Fibroblast of lung (primary cell): ENCODE measurements at places on chromosomes 7 and 10. TPM values are rescaled to one million over a fixed set of nuclear protein-coding genes. Genes with fewer than 3 reads are reported as not detected.
A peak's percentile ranks its signal among the peaks of the same experiment; 100 is the strongest.

DNA sequence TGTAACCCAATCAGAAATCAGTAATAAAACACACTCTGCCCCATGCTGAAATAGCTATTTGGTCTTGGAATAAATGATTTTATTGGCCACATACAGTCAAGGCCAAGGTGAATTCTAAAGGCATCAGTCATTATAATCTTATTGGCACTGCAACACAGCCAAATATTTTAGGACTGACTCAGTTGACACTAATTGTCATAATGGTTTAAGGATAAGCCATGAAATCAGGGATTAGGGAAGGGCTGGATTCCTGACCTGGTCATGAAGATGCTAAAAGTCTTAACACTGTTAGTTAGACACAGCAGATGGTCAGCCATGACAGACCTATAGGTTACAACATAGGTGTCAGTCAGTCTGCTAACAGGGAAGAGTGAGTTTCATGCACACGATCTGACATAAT lies 330.3 kb upstream of the NPSR1 start:
- H3K36me3 ChIP-seq = no peaks in the 10 kb centered on the region
- no peaks in the 10 kb centered on the region for H3K4me1 ChIP-seq
- DNase-seq = peak; percentile 38
- no peak overlapping the region for H3K27ac ChIP-seq

DNA sequence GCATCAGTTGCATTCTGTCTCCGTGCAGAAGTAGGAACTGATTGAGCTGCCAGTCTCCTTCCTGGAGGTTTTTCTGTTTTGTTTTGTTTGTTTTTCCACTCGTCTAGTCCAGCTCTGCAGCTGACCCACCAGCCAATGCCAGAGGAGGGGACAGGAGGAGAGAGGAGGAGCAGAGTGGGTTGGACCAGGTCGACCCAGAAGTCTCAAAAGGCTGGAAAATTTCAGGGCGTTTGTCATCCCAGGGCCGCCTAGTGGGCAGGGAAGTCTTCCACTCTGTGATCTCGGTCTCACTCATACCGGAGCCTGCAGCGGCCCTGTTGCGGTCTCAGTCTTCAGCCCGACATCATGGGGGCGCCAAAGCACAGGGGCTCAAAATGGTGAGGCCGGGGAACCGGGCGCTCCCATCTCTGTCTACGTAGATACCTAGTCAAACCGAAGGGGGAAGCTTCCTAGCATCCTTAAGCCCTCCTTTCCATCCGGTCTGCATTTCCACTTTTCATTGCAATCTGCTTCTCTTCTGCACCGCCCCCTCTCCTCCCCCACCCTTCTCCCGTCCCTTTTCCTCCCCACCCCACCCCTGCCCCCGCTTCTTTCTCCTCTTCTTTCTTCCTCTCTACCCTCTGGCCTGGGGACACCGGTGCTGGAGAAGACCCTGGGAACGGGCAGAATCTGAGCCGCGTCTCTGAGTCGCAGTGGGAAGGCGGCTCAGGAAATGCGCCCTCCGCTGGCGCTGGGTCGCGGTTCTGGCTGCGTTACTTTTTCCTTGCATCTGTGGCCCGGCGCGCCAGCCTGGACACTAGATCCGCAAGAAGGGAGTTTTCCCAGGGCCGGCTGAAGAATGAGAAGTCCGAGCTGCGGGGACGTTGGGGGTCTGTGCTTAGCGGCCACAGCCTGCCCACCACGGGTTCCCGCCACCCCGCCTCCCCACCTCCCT lies 16.2 kb upstream of the PAX2 start:
- peak; percentile 5 for DNase-seq
- no peaks in the 10 kb centered on the region for H3K36me3 ChIP-seq

DNA sequence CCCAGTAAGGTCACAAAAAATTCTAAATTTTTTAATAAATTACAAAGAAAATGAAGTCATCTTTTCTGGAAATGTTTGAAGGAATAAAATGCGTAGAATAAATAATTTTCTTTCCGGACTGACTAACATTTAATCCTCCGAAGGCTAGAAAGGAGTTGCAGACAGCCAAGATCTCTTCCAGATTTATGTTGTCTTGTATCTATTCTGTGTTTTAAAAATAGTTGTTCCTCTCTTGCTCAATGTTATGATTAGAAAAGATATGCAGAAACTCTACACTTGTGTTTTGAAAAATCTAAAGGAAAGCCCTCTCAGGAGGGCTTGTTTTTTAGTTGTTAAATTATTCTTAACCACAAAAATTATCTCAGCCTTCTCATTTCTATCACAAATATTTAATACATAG lies 70.7 kb downstream of the MACC1 start:
- H3K4me3 ChIP-seq = no peak overlapping the region
- DNase-seq = peak; percentile 46
- no peaks in the 10 kb centered on the region for H3K4me1 ChIP-seq
- no peak overlapping the region for H3K27ac ChIP-seq
- no peaks in the 10 kb centered on the region for H3K27me3 ChIP-seq

Gene INA
- total RNA-seq = under 0.01 and 0.50 TPM in 2 replicates

DNA sequence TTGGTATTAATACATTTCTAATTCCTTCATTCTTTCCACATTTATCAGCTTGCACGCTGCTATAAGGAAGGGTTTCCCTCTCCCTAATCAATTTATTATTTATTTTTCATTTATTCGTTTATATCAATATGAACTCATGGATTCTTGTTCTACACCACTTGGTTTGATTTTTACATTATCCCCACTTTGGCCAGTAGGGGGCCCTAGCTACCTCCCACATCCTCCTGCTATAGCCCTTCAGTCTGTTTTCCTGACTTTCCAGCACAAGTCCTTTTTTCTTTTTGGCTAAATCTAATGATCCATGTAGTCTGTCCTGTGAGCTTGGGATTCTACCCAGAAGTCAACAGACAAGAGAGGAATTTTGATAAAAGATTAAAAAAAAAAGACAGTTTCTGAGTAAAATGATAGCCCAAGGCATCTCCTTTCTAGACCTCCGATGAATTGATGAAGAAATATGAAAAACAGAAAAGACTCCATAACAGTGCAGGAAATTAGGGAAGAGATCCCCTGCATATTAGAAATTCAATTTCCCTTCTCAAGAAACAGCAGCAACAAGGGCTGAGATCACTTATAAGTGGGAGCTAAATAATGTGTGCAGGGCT lies 47.7 kb downstream of the LYZL2 start:
- no peaks in the 10 kb centered on the region for H3K4me1 ChIP-seq
- H3K4me3 ChIP-seq = no peak overlapping the region
- peak; percentile 67 for DNase-seq
- peaks cover 11% of the 10 kb centered on the region for H3K27me3 ChIP-seq
- no peak overlapping the region for H3K27ac ChIP-seq

DNA sequence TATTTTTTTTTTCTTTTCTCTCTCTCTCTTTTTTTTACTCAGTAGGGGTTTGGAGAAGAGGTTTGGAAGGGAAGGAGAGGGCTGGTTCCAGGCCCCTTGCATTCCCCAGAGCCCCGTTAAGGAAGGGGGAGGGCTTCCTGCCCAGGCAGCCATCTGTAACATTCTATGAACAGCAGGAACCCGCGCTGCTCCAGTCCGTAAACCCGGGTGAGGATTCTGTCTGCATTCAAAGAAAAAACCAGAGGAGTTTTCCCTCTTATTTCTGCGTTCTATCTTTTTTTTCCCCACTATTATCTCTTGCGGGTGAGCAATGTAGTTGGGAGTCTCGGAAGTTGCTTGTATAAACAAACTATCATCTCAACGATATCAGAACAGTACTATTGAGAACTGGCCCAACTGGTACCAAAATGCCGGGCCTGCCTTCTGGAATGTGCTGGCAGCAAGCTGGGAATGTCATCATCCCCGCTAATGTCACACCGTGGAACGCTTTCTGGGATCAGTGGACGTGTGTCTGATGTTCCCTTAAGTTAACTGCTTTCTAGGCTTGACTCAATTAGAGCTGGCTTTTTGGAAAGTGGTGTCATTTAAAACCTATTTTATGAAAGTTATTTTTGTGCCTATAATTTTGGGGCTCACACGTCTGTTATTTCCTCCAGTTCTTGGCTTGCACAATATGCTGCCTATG lies 153.1 kb upstream of the MEOX2 start:
- no peaks in the 10 kb centered on the region for H3K27me3 ChIP-seq
- peak overlapping the region; percentile 16 for H3K27ac ChIP-seq
- no peaks in the 10 kb centered on the region for H3K4me1 ChIP-seq
- H3K4me3 ChIP-seq = peak overlapping the region; percentile 56
- DNase-seq = no peak
